ENCODE measurements at places on chromosomes 11 and 22. TPM values are rescaled to one million over a fixed set of nuclear protein-coding genes. Genes with fewer than 3 reads are reported as not detected.

The THY1 gene
- not detected for total RNA-seq

The MORC2 gene
- 39.0 TPM for total RNA-seq

The SERPIND1 gene
- total RNA-seq: not detected

The VPREB3 gene
- 0.89 TPM for total RNA-seq

The OR2AG1 gene
- not detected for total RNA-seq

The MDK gene
- total RNA-seq: 6.1 TPM

The CBLIF gene
- not detected for total RNA-seq

The CHRNA10 gene
- total RNA-seq: 1.4 TPM

The SULT4A1 gene
- total RNA-seq: not detected

The MPPED2 gene
- total RNA-seq: 0.96 TPM

The ZNHIT2 gene
- 6.0 TPM for total RNA-seq

The FOXR1 gene
- not detected for total RNA-seq

The HMBS gene
- 5.9 TPM for total RNA-seq

The ALX4 gene
- total RNA-seq: not detected

The TRIM48 gene
- not detected for total RNA-seq

The SHANK3 gene
- 0.67 TPM for total RNA-seq

The MS4A6A gene
- total RNA-seq: 1.3 TPM

The ANKK1 gene
- total RNA-seq: 0.89 TPM

The IL10RA gene
- total RNA-seq: 661 TPM

The CST6 gene
- not detected for total RNA-seq

The BTG4 gene
- not detected for total RNA-seq

The NFRKB gene
- 41.0 TPM for total RNA-seq

The SHANK2 gene
- total RNA-seq: not detected

The NXPE2 gene
- not detected for total RNA-seq

The OVOL1 gene
- not detected for total RNA-seq

The FAT3 gene
- not detected for total RNA-seq
